GDM1 (cell line): ENCODE measurements at places on chromosomes 3 and 15.

DNA sequence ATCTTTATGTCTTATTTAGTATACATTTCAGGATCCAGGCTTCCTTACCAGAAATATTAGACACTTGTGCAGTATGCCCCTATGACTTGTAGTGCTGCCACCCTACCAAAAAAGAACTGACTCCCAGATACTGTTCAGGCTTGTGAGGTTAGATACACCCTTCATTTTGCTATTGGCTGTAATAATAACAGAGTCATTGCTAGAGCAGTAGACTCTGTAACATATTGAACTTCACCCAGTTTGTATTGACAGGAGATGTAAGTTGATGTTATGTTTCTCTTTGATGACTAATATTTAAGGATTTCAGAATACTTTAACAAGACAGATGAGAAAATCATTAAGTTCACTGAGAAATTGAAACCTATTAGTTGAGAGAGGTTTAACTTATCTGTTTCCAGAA lies 32.9 kb downstream of the RNF111 start:
- no peak for DNase-seq

- no peak for DNase-seq
Observed at GRCh38 chr3:33315826-33316225, 38.6 kb downstream of the FBXL2 start.

GRCh38 chr15:43899928-43900327 lies 73.1 kb downstream of the WDR76 start:
- no peak for DNase-seq

GRCh38 chr15:66076591-66077319 lies 176.8 kb downstream of the MEGF11 start:
- DNase-seq, result no peak

GRCh38 chr15:41435037-41435786 lies 18.3 kb downstream of the RTF1 start:
- DNase-seq, result no peak

DNA sequence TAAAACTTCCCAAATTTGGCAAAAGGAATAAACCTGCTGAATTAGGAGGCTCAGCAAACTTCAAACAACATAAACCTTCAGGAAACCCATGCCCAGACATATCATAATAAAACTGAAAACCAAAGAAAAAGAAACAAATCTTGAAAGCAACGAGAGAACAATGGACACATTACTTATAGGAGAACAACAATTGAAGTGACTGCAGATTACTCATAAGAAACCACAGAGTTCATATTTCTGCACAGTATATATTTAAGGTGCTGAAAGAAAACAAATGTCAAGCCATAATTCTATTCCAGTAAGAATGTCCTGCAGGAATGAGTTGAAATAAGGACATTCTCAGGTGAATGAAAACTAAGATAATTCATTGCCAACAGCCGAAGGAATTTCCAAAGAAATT lies 80.8 kb upstream of the PROK2 start:
- DNase-seq, result no peak

DNA sequence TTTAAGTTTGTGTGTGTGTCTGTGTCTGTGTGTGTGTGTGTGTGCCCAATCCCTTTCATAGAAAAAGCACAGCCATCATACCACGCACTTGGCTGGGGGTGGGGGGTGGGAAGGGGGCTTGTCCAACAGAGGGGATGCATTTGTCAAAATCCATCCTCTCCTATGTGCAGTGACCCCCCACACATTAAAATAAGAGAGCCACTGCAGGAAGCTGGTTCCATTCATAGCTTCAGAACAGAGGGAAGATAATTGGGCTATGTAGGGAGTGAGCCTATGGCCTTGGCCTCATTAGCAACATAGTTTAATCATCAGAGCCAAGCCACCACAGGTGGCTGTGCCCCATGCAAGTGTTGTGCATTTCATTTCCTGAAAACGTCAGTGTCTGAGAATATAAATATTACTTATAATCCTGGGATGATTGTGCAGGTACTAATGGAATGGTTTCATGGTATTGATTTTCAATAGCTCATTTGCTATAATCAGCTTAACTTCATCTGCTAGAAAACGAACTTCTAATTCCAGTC lies 330.8 kb downstream of the CNTN6 start:
- no peak for DNase-seq

DNA sequence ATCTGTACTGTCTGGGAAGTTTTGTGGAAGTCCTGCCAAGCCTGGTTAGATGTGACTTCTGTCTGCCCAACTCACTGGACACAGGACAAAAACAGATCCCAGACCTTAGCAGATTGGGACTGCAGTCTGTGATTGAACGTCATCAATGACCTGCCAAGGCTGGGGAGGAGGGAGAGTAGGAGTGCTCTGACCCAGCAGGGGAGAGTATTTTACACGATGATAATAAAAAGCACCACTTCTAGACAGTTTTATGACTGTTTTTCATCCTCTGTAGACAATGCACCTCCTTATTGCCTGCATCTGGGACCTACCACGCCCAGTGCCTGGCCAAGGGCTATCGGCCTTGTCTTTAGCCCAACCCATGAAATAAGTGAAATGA lies 102.3 kb upstream of the NR2E3 start:
- no peak for DNase-seq

DNA sequence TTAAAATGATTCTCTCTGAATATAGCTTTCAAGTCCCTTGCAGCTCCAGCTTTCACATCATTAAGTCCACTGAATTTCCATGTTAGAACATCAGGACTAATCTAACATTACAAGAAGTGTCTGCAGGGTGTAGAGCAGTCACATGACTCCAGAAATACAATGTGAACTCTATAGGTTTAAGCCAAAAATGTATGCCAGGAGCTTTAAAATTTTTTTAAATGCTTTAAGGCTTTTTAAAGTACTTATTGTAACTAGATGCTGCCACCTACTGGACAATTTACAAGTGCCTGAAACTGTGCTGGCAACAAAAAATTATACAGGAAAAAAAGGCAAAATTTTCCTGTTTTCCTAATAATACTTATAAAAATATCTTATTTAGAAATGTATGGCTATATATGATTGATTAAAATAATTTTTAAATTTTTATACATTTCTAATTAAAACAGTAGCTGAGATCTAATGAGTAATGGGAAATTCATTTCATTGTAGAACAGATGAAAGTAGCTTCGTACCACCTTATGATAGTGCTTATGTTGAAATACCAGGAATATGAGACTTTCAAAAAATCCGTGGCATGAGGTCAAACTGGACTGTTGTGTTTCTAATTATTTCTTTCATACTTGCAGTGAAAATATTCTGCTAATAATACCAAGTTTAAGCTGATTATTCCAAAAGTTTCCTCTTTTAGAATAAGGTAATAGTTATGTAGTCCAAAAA lies 25.7 kb downstream of the FSIP1 start:
- DNase-seq, result no peak

DNA sequence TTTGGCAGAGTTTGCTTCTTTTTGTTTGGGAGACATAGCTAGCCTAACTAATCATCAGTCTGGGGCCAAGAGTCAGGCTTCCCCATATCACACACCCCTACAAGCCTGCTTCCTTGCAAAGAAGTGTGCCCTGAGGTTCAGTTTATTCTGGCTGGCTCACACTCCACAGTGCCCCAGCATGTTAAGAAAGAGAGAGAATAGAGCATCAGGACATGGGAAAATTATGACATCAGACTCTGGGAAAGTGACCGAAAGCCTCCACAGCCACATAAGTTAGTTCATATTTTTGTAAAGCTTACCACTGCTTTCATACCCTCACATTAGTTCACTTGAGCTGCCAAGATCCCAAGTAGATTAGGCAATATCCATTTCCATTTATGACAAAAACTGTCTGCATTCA lies 63.0 kb upstream of the CFAP161 start:
- no peak for DNase-seq

DNA sequence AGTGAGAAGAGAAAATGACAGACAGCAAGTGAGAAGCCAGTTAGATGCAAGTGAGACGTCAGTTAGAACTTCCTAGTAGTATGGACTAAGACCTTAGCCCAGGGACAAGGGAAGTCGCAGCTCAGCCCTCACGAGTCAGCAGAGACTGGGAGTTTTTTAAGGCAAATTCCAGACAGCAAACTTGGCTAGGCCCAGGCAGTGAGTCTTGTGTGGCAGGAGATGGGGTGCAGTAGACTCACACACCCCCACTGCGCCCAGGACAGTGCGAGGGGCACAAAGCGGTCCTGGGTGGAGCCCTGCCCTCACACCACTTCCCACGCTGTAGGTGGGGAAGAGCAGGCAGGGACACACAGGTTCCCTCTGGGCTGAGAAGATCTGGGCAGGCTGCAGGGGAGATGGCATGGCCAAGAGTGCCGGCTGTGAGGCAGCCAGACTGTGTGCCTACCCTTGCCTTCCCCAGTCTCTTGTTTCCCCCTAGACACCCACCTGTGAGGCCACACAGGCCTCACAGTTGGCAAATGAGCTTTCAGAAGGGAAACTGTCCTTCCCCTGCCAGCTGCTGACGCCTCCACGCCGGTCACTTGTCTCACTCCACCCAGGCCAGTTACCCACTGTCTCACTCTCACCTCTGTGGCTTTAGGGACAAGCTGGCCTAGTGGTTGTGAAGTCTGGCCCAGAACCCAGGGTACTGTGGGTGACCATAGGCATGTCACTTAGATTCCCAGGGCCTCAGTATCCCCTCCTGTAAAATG lies 13.7 kb upstream of the PRKCD start:
- DNase-seq, result no peak

- DNase-seq, result no peak
Observed at GRCh38 chr3:101122681-101123080, 129.5 kb upstream of the ABI3BP start.

DNA sequence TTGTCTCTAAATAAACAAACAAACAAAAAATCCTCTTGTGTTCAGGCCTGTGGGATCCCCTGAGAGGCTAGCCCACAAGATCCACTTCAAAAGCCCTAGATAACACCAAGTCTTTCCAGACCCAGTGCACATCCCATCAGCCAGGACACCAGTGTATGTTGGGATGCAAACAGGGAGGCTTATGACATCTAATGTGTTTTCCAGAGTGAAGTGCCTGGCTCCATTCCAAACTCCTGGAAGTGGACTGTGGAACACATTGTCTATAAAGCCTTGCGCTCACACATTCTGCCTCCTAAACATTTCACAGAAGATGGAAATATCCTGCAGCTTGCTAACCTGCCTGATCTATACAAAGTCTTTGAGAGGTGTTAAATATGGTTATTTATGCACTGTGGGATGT lies 57.0 kb downstream of the MLH1 start:
- no peak for DNase-seq

DNA sequence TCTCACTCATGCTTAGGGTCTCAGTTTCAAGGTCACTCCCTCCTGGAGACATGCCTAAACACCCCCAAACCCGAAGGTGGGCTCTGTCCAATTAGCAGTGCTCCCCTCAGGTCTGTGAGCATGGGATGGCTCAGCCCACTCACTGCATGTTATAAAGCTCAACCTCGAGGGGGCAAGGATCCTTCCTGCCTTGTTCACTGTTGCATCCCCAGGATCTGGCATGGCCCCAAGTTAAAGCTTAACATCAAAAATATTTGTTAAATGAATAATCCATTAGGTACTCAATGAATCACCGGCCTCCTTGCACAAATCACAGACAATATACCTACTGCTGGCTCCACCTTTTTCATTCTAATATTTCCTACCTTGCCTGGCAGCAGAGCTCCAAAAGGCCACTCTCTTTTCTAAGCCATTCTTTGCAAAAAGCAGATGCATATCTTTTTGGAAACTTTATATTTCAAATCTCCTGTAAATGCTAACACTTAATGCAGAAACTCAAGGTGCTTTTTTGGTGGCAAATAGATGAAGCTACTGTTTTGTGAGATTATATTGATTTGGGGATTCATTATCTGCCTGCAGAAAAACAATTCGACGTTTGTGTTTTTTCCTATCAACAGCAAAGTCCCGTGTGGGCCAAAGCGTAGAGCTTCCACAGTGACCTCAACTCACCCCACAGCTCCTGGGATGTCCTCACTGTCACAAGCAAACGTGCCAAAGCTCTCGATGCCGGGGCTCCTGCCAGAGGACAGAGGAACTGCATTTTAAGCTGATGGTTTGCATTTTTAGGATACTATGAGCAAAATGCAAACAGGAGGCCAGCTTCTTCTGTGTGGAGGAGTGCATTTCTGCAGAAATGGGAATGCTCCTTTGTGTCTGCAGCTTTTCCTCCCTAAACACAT lies 35.4 kb downstream of the PCOLCE2 start:
- no peak for DNase-seq

DNA sequence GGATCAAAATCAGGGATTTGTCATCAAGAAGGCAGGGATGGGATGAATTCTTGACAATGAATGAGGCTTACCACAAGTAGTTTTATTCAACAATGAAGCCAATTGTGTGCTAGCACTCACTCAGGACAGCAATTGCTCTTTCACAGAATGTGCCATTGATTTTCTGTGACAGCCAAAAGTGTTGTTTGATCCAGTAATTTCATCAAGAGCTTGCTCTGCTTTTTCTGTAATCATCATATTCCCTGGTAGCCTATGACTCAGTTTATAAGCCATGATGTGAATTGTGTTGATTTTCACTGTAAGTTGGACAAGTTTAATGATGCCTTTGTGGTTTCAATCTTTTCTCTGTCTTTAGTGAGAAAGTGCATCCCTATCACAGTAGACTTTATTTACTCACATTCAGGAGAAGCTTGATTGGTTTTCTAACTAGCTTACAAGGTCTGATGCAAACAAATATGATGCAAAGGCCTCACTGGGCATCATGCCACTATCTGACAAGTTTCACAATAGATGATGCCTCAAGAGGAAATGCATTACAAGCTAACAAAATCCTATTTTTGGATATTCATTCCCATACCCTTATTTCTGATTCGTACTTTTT lies 13.6 kb upstream of the CSRNP1 start:
- no peak for DNase-seq

DNA sequence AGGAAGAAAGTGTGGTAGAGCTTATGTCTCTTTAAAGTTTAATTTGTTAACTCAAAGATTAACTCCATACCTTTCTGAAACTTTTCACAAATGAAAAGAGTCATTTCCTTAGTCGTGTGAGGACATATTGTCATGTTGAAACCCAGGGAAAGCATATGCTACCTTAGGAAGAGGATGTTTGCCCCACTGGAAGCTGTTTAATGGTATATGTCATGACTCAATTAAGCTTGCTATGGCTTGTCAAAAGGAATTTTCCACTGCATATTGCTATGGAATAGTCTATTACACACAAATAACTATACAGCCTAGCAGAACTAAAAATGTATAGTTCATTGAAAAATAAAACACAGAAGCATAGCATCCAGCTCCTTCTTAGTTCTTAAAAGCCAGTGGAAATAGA lies 69.9 kb downstream of the NSUN3 start:
- DNase-seq, result no peak

DNA sequence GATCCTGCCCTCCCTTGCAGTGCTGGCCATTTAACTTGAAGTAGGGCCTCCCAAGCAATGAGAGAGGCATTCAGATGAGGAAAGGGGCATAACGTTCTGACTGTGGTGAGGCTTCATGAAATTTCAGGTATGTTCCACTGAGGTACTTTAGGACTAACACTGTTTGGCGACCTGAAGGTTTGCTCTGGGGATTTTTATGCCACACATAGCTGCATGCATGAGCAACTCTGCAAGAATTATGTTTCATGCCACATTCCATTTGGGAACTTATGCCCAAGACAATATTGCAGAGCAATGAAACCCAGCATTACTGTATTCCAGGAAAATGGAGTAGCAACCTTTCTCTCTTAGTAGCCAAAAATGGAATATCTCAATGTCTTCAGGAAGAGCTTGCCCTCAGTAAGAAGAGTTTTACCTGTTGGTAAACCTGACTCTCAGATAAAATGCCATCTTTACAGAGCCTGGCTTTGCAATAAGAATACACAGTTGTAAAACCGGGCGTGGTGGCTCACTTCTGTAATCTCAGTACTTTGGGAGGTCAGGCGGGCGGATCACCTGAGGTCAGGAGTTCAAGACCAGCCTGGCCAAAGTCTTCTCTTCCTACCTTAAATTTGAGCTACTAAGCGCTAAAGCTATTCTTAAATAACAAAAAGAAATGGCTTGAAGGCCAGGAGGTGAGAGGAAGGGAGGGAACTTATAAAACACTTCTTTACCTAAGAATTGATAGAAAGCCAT lies 16.7 kb upstream of the TBL1XR1 start:
- no peak for DNase-seq
